ENCODE measurements at places on chromosomes 1 and 21. TPM values are rescaled to one million over a fixed set of nuclear protein-coding genes. Genes with fewer than 3 reads are reported as not detected.

- DNase-seq, result no peak
Observed at GRCh38 chr1:216554934-216555333, 131.7 kb upstream of the USH2A start.

Gene LAMB3
- total RNA-seq, result 22.7 TPM

- DNase-seq, result no peak
Observed at GRCh38 chr1:15446212-15446611, 8.0 kb downstream of the CTRC start.

DNA sequence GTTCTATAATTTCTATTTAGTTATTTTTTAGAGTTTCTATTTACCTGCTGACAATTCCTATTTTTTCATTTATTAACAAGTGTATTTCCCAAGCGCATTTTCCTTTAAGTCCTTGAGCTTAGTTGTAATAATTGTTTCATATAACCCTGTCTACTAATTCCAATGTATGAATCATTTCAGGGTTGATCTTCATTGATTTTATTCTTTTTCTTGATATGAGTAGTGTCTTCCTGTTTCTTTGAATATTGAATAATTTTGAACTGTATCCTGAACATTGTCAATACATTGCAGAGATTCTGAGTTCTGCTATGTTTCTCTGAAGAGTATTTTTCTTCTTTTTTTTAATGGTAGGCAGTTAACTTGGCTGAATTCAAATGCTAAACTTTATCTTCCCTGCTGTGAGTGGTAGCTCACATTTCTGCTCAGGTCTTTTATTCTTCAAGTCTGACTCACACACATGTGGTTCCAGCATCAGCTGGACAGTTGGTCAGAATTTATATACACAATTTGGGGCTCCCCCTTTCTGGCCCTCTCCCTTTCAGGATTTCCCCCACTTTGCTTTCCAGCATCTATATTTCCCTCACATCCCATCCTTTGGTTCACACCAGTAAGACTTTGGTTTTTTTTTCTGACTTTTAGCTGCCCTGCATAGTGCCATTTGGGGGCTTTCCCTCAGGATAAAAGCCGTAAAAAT, 54.4 kb upstream of the WDR26 start:
- no peak for DNase-seq

GRCh38 chr21:15768853-15769252, 39.1 kb downstream of the USP25 start:
- DNase-seq, result no peak

Gene ILDR2
- total RNA-seq, result 0.30 TPM

Gene CRABP2
- total RNA-seq, result 72.5 TPM

DNA sequence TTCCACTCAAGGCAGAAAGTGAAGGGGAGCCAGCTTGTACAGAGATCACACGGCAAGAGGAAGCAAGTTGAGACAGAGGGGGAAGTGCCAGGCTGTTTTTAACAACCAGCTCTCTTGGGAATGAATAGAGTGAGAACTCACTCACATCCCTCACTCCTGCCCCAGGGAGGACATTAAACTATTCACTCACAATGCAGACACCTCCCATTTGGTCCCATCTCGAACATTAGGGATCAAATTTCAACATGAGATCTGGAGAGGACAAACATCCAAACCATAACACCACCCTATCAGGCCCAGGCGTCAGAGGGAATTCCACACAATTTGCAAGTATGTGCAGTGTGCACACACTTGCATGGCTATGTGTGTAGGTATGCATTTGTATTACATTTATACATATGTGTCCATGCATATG, 62.7 kb downstream of the DMAP1 start:
- DNase-seq, result peak; percentile 2

GRCh38 chr1:228867108-228867950, 132.1 kb downstream of the RHOU start:
- peak; percentile 21 for DNase-seq

GRCh38 chr1:153355445-153356071, 2.1 kb upstream of the S100A9 start:
- DNase-seq, result no peak

- no peak for DNase-seq
Observed at GRCh38 chr1:173195596-173196088, 11.5 kb downstream of the TNFSF4 start.

GRCh38 chr1:227854189-227854588, 38.7 kb downstream of the PRSS38 start:
- DNase-seq, result no peak

DNA sequence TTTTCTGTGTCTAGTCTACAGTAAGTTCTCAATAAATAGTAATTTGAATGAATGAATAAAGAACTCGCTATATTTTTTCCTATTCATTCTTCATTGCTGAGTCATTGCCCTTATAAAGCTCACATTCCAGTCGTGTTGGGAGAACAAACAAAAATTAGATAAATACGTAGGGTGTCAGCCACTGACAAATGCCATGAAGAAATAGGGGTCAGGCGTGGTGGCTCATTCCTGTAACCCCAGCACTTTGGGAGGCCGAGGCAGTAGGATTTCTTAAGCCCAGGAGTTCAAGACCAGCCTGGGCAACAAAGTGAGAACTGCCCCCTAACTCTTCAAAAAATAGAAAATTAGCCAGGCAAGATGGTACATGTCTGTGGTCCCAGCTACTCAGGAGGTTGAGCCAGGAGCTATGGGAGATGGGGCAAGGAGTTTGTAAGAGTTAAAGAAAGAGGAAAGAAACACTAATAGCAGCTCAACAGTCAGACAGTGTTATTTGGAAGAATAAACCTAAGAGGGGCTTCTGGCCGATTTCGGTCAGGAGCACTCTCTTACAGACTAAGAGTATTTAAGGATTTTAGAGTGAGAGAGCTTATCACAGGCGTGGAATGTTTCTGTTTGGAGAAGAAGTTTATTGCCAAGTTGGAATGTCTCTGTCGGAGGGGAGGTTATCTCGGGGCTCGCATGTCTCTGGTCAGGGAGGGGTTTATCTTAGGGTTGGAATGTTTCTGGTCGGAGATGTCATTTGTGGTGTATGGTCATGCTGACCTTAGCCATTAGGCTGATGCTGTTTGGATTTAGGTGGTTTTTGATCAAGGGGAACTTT, 1.8 kb upstream of the CHML start:
- no peak for DNase-seq

Gene MTF1
- 4.7 TPM for total RNA-seq

- no peak for DNase-seq
Observed at GRCh38 chr1:43482215-43482614, 28.5 kb upstream of the HYI start.

DNA sequence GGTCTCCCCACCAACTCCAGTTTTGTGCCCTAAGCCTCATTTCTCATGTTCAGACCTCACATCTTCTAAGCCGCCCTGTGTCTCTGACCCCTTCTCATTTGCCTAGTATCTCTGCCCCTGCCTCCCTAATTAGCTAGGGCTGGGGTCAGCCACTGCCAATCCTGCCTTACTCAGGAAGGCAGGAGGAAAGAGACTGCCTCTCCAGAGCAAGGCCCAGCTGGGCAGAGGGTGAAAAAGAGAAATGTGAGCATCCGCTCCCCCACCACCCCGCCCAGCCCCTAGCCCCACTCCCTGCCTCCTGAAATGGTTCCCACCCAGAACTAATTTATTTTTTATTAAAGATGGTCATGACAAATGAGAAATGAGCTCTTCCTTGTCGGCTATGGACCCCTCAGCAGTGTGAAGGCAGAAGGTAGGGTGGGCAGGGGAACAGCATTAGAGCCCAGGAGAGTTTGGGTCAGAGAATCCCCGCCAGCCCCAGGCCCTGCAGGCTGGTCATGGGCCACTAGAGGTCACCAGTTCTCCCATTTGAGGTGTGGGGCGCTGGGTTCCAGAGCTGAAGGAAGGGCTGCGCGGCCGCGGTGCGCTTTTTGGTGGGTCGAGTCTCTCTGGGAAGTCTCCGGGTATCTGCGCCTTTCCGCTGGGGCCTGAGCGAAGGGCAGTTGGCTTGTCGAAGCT, 11.5 kb downstream of the ADAMTSL4 start:
- no peak for DNase-seq

Gene PEAR1
- total RNA-seq, result 5.5 TPM
